Activated T-cell treated with anti-CD3 and anti-CD28 coated beads for 24 hours (primary cell): ENCODE measurements at places on chromosomes 2 and 18.

- no peak for DNase-seq
These were observed 690.1 kb upstream of the KLHL29 start for GRCh38 chr2:22694856-22695255.

GRCh38 chr2:39666491-39667101 lies 879 bp downstream of the TMEM178A start:
- DNase-seq, result no peak

GRCh38 chr2:32427672-32428610 lies 71.1 kb downstream of the BIRC6 start:
- no peak for DNase-seq

- DNase-seq, result no peak
These were observed 577.1 kb upstream of the KLHL29 start for GRCh38 chr2:22807872-22808271.

- no peak for DNase-seq
These were observed 612.2 kb upstream of the VRK2 start for GRCh38 chr2:57434441-57434840.

GRCh38 chr2:233542507-233542906 lies 24.1 kb downstream of the USP40 start:
- DNase-seq, result no peak

GRCh38 chr2:190649035-190649797 lies at the start of gene NAB1:
TSS of gene NAB1 (plus strand) at chr2:190649083. CDS start at chr2:190659177, 10,094 bp downstream.
- DNase-seq, result peak; percentile 49

- DNase-seq, result no peak
These were observed 1.3 kb downstream of the FMNL2 start for GRCh38 chr2:152336119-152336853.

DNA sequence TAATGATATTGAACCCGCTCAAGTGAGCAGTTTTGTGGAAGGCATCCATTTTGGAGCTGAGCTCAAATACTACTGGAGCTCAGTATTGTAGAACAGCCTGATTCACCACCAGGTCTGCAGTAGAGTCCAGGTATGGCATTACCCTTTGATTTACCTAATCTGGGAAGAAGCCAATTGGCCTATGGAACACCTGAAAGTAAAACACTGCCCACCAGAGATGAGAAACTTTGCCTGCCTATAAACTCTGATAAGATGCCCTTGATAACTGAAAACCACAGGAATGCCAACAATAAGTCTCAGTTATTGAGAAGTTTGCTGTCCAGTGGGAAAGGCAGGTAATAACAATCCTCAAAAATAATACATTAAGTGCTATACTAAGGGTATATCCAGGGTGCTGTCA lies 25.5 kb upstream of the TDRD15 start:
- DNase-seq, result no peak

GRCh38 chr2:239602290-239603282 lies 201.8 kb upstream of the HDAC4 start:
- DNase-seq, result no peak

DNA sequence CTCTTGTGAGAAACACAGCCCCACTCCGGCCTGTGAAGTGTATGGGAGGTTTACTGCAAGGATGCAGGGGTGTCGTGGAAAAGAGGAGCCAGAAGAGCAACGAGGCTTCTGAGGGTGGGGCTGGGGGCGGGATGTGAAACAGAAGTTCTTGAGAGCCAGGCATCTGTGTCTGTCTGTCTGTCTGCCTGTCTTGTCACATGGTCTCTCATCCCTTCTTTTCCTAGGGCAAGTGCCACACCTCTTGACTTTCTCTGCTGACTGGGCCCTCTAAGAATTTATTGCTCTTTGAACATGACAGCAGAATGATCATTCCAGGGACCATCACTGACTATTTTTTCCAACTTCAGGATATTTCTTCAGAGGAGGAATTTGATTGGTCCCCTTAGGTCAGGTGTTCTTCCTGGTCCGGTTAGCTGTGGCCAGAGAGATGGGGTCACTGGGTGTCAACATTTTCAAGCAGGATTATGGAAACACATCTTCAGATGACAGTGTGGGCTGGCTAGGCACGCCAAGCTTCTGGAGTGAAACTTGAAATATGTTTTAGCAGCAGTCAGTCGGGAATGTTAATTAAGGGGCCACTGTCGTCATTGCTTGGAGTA lies 131.0 kb downstream of the FHOD3 start:
- DNase-seq, result no peak

- DNase-seq, result no peak
These were observed 15.0 kb downstream of the GLI2 start for GRCh38 chr2:120750488-120751210.

DNA sequence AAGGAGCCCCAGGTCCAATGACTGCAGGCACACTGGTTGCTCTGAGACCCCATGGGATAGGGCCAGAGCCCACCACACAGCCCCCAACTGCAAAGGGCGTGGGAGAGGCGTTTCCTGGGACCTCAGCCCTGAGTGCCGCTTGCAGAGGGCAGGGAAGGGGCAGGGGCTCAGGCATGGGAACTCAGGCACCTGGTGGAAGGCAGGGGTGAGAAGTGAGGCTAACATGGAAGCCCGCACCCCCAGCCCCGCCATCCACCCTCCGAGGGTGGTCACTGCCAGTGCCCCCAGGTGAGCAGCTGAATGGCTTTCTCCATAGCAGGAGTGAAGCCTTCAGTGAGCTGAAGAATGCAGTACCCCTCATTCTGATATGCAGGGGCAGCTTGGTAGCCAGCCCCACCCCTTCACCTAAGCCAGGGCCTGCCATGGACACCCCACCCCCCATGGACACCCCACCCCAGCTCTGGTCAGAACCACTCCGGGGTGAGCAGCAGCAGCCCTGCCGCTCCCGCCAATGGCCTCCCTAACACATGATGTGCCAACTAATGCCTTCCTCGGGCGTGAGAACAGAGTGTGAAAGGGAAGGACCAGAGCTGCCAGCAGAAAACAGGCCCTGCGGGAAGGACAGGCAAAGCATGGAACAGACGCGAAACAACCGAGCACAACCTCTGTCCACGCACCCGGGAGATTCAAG lies 6.6 kb downstream of the KIF1A start:
- DNase-seq, result no peak

DNA sequence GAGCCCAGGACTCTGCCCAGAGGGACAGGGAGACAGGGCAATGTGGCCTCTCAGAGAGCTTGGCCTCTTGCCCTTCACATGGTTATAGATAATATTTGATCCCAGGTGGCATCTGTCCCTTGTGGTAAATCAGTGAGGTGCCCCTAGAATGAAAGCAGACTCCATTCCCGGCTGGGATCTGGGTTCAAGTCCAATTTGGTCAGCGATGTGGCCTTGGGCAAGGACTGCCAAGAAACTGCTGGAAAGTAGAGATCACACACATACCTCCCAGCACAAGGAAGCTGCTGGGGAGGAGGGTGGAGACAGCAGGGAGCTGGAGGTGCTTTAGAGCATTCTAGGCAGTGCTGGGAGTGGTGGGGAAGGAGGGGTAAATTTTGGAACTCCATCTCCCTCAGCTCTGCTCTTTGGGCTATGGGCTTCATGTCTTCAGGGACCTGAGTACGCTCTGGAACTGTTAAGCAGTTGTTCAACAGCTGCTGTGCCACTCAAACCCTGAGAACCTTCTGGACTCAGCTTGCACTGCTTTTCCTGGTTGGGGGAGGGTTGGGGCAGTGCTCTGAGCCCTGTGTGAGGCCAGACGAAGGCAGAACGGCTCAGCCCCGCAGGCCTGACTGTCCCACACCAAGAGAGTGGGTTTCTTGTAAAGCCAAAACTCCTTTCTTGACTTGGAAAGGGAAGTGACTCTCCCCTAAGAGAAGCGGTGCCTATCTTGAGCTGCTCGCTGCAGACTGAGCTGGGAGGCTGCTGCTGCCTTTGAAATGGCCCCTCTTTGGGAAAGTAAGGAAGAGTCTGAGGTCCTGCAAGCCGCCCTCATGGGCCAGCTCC lies 23.0 kb downstream of the INPP5D start:
- DNase-seq, result no peak

DNA sequence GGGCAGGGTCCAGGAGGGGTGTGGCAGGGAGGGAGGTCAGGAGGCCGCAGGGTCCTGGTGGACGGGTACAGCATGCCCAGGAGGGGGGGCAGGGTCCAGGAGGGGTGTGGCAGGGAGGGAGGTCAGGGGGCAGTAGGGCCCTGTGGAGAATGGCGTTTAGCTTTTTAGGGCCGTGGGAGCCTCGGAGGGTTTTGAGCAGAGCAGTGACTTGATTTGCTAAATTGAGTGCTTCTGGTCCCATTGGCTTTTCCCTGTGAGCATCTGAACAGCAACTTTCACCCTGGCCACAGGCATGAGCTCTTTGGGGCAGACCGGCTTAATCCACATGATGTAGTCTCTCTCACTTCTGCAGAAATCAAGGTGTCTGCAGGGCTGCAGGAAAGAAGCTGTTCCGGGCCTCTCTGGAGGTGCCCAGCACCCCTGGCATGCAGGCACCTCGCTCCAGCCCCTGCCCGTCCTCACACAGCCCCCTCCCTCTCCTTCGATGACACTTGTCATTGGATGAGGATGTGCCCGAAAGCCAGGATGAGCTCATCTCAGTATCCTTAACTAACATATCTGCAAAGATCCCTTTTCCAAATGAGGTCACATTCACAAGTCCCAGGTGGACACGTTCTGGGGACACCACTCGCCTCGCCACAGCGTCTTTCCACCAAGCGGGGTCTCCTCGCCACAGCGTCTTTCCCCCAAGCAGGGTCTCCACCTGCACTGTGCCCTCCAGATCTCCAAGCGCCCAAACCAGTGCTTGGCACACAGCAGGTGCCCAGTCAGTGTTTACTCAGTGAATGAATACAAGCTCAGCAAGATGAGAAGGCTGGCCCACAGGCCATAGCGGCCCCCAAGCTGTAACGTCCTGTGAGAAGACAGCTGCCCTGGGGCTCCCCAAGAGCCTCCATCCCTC lies 94.0 kb downstream of the NDUFA10 start:
- no peak for DNase-seq

DNA sequence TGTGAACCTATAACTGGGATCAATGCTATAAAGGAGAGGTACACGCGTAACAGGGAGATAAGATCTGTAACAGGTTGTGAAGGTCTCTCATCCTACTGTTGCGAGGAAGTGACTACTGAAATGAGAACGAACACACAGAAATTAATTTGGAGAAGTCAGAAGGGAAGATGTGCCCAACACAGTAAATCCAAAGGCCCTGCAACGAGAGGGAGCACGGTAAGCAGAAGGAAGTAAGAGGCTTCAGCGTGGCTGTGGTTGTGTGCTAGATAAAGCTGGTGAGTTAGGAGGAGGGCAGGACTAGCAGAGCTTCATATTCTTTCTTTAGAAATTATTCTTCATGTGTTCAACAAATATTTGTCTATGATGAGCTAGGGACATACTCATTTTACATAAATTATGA lies 2.5 kb upstream of the ATG16L1 start:
- no peak for DNase-seq

GRCh38 chr2:70029814-70030409 lies 57.4 kb upstream of the PCBP1 start:
- no peak for DNase-seq

DNA sequence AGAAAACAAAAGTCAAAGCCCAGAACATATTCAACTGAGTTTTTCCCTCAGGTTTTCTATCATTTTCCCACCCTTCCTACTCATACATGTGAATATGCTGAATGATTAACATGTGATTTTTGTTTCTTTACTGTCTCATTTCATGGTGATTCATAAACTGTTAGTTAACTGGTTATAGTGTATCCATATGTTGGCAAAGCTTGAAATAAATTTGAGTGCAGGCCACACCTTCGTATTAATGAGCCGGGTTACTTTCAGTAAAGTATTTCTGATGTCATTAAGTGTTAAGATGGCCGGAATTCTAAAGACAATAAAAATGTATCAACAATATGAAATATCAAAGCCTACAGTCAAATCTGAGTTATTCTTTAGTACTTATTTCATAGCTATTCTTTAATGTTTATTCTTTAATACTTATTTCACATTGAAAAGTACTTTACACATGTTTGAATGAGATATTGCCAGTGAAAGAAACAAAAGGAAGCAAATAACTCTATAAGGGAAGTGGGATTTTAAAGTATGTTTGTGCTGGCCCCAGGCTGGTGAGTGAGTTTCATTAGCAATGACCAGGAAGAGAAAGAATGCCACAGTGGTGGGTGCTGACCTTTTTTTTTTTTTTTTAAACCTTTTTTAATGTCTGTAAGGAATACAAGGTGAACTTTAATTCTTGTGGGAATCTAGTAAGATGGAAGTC lies 178.6 kb downstream of the NEDD4L start:
- no peak for DNase-seq
